Vein endothelial cell (primary cell): ENCODE measurements at places on chromosomes 5 and 9. TPM values are rescaled to one million over a fixed set of nuclear protein-coding genes. Genes with fewer than 3 reads are reported as not detected.

Gene LRRC70
- total RNA-seq: 45.9 and 48.7 TPM in 2 replicates

Gene FAM221B
- total RNA-seq: not detected in 2 replicates

Gene SLC45A2
- 0.10 TPM in 1 of 2 replicates, not detected in the other for total RNA-seq

Gene PCDHGA3
- total RNA-seq: 0.86 and 1.3 TPM in 2 replicates

Gene C1QTNF2
- 0.10 TPM in 1 of 2 replicates, not detected in the other for total RNA-seq
